ENCODE measurements at places on chromosomes 6 and 20. TPM values are rescaled to one million over a fixed set of nuclear protein-coding genes. Genes with fewer than 3 reads are reported as not detected.

Gene NKAPL
- 0.22 TPM for total RNA-seq

Gene TMEM244
- 0.44 TPM for total RNA-seq

DNA sequence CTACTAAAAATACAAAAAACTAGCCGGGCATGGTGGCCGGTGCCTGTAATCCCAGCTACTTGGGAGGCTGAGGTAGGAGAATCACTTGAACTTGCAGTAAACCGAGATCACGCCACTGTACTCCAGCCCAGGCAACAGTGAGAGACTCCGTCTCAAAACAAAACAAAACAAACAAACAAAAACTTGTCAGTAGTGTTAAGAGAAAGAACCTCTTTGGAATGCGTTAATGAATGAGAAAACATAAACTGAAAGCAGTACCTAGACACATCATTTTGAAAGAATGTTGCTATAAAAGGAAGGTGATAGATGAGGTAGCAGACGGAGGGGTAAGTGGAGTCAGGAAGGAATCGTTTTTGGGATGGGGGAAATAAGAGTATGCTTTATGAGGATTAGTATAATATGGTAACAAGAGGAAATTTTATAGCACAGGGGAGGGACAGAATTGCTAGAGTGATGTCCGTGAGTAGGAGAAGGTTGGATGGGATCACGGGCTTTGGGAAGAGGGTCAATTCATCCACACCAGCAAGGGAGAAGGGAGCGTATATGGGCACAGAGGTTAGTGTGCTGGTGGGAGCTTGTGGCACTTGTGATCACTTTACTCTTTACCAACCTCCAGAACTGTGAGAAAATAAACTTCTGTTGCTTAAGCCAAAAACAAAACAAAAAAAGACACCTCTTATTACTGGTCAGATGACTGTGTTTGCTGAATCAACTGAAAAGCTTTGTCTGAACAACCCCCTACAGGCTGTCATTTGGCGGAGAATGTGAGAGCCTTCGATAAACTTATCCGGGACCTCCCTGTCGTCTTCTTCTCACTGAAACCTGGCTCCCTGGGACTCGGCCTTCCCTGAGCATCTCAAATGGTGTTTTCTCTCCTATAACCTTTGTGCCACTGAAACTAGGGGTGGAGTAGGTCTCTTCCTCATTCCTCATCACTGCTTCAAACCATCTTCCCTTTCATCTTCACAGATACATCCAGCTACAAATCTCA lies 48.9 kb upstream of the TFAP2A start:
- DNase-seq = no peak

- no peak for DNase-seq
These were observed 24.8 kb downstream of the KCTD20 start for GRCh38 chr6:36467625-36468024.

- no peak for DNase-seq
These were observed 36.3 kb downstream of the FAM50B start for GRCh38 chr6:3885262-3886036.

DNA sequence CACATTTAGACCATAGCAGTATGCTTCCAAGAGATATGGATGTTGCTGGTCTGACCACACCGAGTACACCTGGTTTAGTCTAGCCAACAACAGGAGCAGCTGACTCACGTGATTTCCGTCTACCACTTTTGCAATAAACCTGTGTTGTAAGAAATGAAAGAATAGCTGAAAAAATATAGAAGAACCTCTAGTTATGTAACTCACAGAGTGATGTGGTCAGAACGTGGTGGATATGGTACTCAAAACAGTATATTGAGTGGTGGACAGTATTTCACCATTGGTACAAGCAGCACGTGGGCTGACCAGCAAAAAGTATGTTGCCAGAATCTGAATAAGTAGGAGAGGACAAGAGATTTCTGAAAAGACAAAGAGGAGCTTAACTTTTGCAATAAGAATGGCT lies 226.9 kb downstream of the TBC1D7 start:
- DNase-seq = no peak

- no peak for DNase-seq
These were observed 282.2 kb upstream of the PRND start for GRCh38 chr20:4439461-4439860.

DNA sequence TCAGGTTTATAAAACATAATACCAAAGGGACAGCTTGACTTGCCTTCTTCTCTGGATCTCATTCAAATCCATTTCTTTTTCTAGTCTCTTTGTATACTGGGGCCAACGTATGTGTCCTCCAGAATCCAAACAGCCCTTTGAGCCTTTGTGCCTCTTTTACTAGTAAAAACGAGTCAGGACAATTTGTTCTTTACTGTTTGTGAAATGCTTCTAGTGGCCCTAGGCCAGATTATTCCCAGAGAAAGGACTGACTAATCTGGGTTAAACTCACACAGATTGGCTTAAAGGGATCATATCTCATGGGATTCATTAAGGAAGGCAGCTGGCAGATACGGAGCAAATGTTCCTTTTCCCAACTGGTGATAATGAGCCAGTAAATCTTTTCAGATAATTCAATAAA lies 32.1 kb upstream of the MANEA start:
- DNase-seq = no peak

DNA sequence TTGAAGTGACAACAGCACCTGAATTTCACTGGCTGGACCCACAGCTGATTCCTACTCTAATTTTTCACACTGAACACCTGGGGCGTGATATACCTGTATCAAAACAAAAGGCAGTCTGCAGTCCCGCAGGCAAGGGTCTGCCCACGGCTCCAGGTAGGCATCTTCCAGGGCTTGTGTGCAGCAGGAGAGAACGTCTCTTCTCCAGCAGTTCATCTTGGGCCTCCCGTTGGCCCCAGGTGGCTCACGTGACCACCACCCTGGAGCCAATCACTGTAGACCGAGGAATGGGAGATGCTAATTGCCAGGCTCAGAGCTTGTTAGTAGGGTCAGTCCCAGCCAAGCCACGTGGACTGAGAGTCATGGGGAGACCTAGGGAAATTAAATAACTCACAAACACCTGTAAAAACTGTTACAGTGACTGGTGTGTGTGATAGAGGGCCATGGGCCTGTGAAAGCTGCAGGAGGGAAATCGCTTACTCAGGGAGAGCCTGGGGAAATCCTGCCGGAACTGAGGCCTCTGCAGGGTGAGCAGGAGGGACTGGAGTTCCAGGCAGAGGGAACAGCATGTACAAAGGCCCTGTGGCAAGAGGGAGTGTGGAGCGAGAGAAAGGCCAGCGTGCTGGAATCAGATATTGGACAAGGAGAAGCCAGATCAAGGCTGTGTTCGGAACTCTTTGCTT lies 83.4 kb downstream of the EYA2 start:
- DNase-seq = no peak

All from CD8-positive, alpha-beta memory T cell (primary cell).